ENCODE measurements at places on chromosomes 7 and 10. TPM values are rescaled to one million over a fixed set of nuclear protein-coding genes. Genes with fewer than 3 reads are reported as not detected.

Gene ARMS2
- total RNA-seq: not detected

Gene PNLIPRP3
- total RNA-seq: not detected

GRCh38 chr7:103766660-103767059 lies 222.8 kb downstream of the RELN start:
- H3K36me3 ChIP-seq: no peaks in the 10 kb centered on the region
- DNase-seq: no peak
- H3K4me3 ChIP-seq: no peak overlapping the region
- no peaks in the 10 kb centered on the region for H3K27me3 ChIP-seq

GRCh38 chr7:118039963-118040489 lies 143.9 kb upstream of the LSM8 start:
- no peaks in the 10 kb centered on the region for H3K36me3 ChIP-seq
- no peaks in the 10 kb centered on the region for H3K27me3 ChIP-seq
- H3K4me1 ChIP-seq: no peaks in the 10 kb centered on the region
- H3K27ac ChIP-seq: no peak overlapping the region

GRCh38 chr7:114825423-114825951 lies 96.4 kb upstream of the MDFIC start:
- no peak overlapping the region for H3K4me3 ChIP-seq
- H3K4me1 ChIP-seq: peaks cover 16% of the 10 kb centered on the region
- no peaks in the 10 kb centered on the region for H3K27me3 ChIP-seq
- H3K36me3 ChIP-seq: no peaks in the 10 kb centered on the region
- H3K27ac ChIP-seq: no peak overlapping the region

- no peak overlapping the region for H3K4me3 ChIP-seq
- H3K27ac ChIP-seq: no peak overlapping the region
- no peaks in the 10 kb centered on the region for H3K27me3 ChIP-seq
- DNase-seq: no peak
- peaks cover 19% of the 10 kb centered on the region for H3K4me1 ChIP-seq
Measured at GRCh38 chr10:102859911-102860310, 5.9 kb downstream of the BORCS7 start.

- no peak overlapping the region for H3K4me3 ChIP-seq
- no peak overlapping the region for H3K27ac ChIP-seq
- no peaks in the 10 kb centered on the region for H3K36me3 ChIP-seq
- no peak for DNase-seq
Measured at GRCh38 chr7:146683439-146683838, 566.8 kb downstream of the CNTNAP2 start.

GRCh38 chr10:33327751-33328150 lies 6.7 kb downstream of the NRP1 start:
- peak overlapping the region; percentile 35 for H3K27ac ChIP-seq
- peak; percentile 56 for DNase-seq
- H3K4me1 ChIP-seq: peaks cover 54% of the 10 kb centered on the region
- H3K4me3 ChIP-seq: 0 out of 2 replicates have a peak overlapping the region, but pooled peaks have one; percentile 21

- no peaks in the 10 kb centered on the region for H3K36me3 ChIP-seq
- H3K27ac ChIP-seq: no peak overlapping the region
- peaks cover 19% of the 10 kb centered on the region for H3K4me1 ChIP-seq
- no peak overlapping the region for H3K4me3 ChIP-seq
- no peaks in the 10 kb centered on the region for H3K27me3 ChIP-seq
Measured at GRCh38 chr10:50575477-50576244, 48.1 kb downstream of the SGMS1 start.

DNA sequence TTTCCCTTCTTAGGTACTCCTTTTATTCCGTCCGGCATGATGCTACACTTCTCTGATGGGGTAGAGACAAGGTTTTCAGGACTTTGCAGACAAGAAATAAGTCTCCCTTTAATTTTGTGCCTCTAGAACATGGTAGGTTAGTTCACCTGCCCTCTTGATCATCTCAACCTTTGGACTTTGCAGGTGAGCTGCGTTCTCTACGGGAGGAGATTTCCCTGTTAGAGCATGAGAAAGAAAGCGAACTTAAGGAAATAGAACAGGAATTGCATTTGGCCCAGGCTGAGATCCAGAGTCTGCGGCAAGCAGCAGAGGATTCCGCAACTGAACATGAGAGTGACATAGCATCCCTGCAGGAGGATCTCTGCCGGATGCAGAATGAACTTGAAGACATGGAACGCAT lies 9.2 kb downstream of the CCDC136 start:
- H3K36me3 ChIP-seq: peaks cover 9% of the 10 kb centered on the region
- H3K4me3 ChIP-seq: no peak overlapping the region
- H3K4me1 ChIP-seq: peaks cover 4% of the 10 kb centered on the region
- no peak for DNase-seq
- H3K27ac ChIP-seq: no peak overlapping the region

DNA sequence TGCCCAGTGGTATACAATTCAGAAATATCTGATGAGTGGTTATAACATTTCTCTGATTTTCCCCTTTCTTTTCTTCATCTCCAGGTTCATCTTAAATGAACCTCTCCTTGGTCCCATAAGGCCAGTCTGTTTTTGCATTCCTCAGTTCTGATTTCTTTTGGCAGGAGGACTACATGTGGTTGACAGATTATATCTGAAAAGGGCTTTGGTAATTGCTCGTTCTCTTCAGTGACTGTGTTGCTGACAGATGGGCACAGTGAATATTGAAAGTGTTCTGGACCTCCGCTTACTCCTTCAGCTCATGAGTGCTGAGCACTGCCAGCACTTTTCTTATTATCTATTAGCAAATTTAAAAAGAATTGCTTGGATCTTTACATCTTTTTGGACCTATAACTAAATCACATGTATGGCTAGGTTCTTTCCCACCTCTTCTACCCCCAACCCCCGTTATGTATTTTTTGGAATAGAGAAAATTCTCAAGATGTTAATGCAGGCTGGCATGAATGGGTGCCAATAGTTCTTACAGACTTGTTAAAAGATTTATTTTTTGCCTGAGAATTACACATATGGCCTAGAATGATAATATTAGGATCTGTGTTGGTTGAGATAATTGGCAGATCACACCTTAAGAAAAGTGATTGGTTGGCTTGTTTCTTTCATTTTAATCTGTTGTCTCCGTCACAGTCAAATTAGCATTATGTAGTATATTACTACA lies 323.0 kb downstream of the EXOC4 start:
- peaks cover 17% of the 10 kb centered on the region for H3K4me1 ChIP-seq
- peak; percentile 21 for DNase-seq
- H3K36me3 ChIP-seq: no peaks in the 10 kb centered on the region

DNA sequence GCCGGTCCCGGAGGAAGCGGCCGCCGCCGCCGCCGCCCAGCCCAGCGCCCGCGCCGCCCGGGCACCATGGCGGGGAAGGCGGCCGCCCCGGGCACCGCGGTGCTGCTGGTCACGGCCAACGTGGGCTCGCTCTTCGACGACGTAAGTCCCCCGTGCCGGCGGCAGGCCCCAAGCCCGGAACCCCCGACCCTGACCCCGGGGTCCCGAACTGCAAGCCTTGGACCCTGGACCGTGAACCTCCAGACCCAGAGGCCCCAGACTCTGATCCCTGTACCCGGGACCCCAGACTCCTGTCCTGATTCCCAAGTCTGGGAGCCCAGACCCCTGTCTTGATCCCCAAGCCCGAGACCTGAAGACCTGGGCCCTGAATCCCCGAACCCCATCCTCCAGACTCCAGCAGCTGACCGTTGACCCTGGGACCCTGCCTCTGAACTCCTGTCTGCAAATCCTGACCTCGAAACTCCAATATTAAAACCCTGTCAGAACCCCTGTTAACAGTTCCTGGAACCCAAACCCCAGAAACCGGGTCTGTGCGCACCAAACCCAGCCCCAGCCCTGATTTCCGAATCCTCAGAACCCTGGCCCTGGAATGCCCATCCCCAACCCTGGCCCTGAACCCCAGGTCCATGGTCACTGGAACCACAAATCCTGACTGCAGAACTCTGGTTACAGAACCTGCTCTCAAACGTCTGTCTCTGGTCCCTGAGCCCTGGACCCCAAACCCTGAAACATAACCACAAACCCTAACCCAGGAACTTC lies 623 bp downstream of the INPP5A start:
- peak overlapping the region; percentile 81 for H3K4me3 ChIP-seq
- DNase-seq: peak; percentile 52
- no peaks in the 10 kb centered on the region for H3K27me3 ChIP-seq
- no peaks in the 10 kb centered on the region for H3K36me3 ChIP-seq
- H3K27ac ChIP-seq: no peak overlapping the region

DNA sequence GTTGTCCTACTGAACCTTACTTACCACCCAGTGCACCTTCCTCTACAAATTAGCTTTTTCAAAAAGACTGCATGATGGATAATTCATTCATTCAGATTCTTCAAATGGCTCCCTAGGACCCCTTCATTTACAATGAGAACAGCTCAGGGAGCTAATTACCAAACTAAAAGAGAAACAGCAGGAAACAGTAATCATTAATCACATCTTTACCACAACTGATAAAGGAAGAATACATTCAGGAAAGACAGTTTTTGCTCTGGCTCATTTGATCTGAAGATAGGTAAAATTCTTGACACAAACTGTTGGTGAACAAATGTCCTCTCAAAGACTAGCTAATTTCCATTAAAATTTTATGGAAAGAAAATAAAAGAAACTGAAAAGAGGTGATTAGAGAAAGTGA lies 1652.7 kb upstream of the LRRTM3 start:
- no peaks in the 10 kb centered on the region for H3K4me1 ChIP-seq
- no peak overlapping the region for H3K4me3 ChIP-seq
- no peak for DNase-seq
- H3K36me3 ChIP-seq: no peaks in the 10 kb centered on the region
- H3K27ac ChIP-seq: no peak overlapping the region
- no peaks in the 10 kb centered on the region for H3K27me3 ChIP-seq

- H3K4me3 ChIP-seq: peak overlapping the region; percentile 54
- peak overlapping the region; percentile 84 for H3K27ac ChIP-seq
- peak; percentile 94 for DNase-seq
- no peaks in the 10 kb centered on the region for H3K27me3 ChIP-seq
- H3K36me3 ChIP-seq: peaks cover 24% of the 10 kb centered on the region
Measured at GRCh38 chr10:110305767-110306451, 1.2 kb upstream of the SMNDC1 start.
